ENCODE measurements at places on chromosomes 6 and 20. TPM values are rescaled to one million over a fixed set of nuclear protein-coding genes. Genes with fewer than 3 reads are reported as not detected.

GRCh38 chr6:122640366-122640765 lies 30.2 kb downstream of the PKIB start:
- no peak for DNase-seq

GRCh38 chr20:11891776-11892545 lies 25.7 kb upstream of the BTBD3 start:
- DNase-seq: peak; percentile 55

- DNase-seq: peak; percentile 71
Measured at GRCh38 chr6:131949909-131950766, 1.0 kb downstream of the CCN2 start.

DNA sequence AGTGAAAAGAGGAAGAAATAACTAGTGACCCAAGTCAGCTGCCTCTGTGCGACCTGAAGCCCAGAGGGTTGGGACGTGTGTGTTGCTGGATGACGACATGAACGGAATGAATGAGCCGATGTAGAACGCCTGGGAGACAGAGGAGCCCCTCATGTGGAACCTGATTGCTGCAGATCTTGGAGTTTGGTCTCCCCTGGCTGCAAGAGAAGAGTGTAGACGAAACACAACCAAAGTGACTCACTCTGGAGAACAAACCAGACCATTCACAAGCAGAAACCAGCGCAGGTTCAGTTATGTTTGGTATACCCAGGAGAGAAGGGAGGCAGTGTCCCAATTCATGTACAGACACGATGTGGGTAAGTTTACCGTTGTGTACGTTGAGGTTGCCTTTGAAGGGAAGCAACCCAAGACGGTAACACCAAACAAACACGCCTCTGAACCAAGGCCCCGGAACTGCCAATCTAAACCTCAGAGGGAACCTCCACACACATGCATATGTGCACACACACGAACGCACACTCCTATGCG lies 265.9 kb downstream of the BMP7 start:
- DNase-seq: no peak

Gene C6orf132
- polyA plus RNA-seq: 16.7 TPM

DNA sequence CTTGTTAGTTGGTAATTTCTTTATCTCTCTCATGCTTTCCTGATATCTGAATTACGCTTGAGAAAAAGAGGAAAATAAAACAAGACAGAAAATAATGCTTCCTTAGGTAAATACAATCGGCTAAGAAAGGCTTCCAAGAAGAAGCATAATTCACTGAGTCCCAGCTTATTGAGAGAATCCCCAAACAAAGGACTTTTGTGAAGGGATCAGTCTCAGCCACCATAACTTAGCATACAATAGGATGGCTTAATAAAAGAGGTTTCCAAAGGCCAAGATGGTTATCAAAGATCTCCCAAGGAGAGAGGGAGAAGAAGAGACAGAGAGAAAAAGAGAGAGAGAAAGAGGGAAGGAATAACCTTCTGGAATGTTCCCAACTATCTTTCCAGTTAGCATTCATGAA lies 46.0 kb upstream of the SALL4 start:
- no peak for DNase-seq

DNA sequence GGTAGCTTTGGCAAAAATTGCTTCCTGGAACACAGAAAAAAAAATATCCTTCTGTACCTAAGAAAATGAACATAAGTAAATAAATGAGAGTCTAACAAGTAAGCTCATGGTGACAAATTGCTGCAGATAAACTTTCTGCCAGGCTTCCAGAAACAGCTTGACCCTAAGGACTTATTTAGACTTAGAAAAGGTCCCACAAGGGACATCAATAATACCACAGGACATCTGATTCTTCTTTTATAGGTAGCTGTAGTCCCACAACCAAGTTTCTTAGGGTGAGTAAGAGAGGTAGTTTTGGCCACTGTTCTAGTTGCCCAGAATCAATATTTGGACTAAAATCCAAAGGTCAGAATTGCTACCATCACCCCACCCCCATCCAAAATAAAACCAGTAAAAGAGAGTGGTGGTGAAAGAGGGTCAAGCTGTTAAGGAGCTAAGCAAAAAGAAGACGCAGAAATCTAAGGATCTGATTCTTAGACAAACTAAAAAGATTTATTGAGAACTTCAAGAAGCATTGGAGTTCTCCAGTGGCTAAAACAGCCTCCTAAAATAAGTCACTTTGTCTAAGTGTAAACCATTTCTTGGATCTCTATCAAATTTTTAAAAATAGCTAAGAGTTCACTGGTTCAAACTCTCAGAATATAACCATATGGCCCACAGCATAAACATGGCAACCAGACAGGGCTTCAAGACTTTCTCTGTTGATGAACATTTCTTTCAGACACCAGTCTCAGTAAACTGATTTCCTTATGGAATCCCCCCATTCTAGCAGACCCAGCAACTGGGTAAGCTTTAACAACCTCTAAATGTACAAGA lies 180.6 kb downstream of the PTPRK start:
- no peak for DNase-seq

- DNase-seq: peak; percentile 67
Measured at GRCh38 chr6:27311806-27312145, 297 bp downstream of the POM121L2 start.

DNA sequence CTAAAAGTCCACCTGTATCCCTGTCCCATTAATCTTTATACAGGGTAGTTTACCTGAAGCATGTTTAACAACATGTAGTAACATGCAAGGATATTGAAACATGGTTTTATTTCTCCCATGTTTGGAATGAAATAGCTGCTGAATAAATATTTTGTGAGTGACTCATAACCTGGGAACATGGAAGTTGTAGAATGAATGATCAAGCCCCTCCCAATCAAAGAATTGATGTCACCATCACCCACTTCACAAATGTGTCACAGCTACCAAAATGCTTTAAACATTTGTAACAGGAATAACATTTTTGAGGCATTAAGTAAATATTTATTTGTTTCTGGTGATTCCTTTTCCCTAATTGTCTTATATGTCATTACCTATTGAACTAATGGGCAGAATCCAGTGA lies 58.9 kb upstream of the TNFAIP3 start:
- DNase-seq: no peak

Gene TMC2
- polyA plus RNA-seq: 0.02 TPM

Gene ZNF311
- 1.1 TPM for polyA plus RNA-seq

- DNase-seq: no peak
Measured at GRCh38 chr6:28337121-28337520, 1.2 kb upstream of the ZSCAN31 start.

DNA sequence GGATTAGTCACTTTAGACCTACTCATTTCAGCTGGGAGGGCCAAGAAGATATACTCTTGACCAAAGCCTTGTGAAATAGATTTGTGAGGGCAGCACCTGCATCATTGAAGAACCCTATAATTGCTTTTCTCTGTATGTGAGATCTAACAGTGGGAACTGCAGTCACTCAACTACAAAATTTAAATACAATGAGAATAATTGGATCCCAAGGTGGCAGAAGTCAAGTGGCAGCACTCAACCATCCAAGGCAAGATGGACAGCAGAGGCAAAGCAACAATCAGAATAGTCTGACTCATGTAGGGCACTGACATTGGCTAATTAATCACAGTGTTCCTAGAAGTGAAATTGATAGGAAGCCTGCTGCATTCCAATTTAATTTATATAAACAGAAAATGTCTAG lies 8.9 kb upstream of the NKAIN2 start:
- DNase-seq: no peak

Gene FRS3
- 6.6 TPM for polyA plus RNA-seq

DNA sequence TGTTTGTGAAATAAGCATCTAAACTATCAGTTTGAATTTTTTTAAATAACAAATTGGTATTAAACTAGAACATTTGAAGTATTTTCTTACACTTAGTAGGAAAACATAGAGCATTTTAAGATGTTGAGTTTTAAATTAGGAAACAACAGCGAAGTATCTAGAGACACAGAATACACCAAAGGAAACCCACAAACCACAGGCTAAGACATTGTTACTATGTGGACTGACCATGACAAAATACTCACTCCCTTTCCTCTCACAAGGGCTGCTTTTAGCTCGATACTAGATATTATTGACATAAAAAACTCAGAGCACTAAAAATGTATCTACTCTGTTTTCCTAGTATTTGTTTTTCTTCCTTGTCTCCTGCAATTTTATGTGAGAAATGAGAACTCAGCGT lies 266.0 kb upstream of the CITED2 start:
- DNase-seq: no peak

DNA sequence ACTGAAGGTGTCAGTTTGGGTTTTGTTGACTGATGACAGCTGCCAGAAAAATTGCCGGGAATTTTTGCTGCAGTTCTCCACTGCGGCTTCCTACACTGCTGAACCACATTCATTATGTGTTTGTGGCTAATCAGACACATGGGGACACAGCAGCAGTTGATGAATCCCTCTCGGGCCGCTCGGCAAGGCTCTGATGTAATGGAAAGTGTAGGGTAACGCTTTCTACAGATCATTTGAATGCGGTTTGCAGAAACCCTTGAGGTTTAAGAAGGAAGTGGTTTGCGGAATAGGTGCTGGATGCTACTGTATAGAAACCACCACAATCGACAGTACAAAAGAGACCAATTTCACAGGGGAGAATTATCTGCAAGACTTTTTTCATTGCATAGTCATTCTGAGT lies 138.7 kb upstream of the SASH1 start:
- no peak for DNase-seq

DNA sequence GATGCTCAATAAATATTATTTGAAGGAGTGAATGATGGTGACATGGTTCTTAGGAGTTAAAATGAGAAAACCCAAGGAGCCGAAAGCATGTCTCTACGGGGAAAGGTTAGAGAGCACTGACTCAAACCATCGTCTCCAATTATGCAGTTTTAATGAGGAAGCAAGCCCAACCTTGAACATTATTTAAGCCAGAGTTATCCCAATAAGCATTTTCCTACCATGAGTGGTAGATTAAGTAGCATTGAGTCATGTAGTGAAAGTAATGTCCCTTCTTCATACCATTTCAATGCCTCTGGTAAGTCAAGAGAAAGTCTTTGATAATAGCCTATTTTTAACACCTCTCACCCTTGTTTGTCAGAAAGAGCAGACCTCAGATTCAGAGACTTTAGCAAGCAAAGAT lies 13.5 kb downstream of the TSHZ2 start:
- DNase-seq: no peak

DNA sequence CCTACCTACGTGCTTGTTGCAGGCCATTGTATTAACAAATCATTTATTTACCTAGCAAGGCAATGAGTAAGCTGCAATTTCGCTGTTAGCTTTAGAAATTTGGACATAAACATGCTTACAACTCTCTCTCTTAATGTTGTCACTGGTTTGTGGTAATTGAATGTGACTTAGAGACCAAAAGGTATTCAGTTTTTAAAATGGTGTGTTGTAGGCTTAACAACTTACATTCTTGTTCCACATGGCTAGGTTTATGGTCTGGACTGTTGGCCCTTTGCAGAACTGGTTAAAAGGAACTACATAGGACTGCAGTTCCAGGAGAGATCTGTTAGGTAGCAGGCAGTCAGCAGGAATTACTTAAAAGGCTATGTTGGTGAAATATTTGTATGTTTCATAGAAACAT lies 10.3 kb upstream of the CTAGE9 start:
- no peak for DNase-seq

DNA sequence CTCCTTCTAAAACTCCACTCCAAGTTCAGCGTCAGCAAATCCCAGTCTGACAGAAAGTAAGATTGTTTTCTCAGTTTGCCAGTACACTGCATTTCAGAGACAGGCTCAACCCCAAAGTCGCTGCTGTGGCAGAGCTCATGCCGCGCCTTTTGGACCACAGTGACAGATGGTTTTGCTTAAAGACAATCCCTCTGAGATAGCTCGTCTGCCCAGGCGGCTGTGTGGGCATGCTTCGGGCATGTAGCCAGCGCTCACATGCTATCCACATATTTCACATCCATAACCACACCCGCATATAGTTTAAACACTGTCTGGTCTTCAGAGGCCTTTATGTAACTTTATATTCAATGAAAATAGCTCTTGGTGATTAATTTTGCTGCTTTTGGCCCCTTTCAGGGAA lies 14.7 kb upstream of the PXDC1 start:
- DNase-seq: no peak

GRCh38 chr6:132763269-132763668 lies 5.6 kb upstream of the VNN2 start:
- DNase-seq: no peak

Gene PBOV1
- not detected for polyA plus RNA-seq

- DNase-seq: no peak
Measured at GRCh38 chr6:94133106-94133505, 713.7 kb upstream of the EPHA7 start.

Gene OLIG3
- polyA plus RNA-seq: 0.07 TPM

Gene GTSF1L
- polyA plus RNA-seq: not detected

GRCh38 chr20:58503668-58504067 lies 11.5 kb downstream of the APCDD1L start:
- no peak for DNase-seq

DNA sequence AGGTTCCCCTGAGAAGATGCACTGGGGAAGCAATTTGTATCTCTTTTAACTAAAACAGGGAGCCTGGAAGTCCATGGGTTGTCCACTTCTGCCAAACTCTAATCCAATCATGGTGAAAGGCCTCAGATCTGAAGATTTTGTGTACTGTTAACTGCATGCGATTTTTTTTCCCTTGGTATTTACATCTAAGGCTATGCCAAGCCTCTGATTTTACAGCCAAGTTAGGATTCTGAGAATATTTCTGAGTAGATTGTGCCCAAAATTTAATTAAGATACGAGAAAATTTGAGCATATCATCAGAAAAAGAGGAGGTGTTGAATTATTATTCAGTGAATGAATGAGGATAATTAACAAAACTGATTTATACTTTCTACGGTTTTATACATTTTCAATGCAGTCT lies 34.0 kb downstream of the BTBD3 start:
- DNase-seq: no peak

Gene MYT1
- 0.76 TPM for polyA plus RNA-seq

Gene PARD6B
- 3.1 TPM for polyA plus RNA-seq

DNA sequence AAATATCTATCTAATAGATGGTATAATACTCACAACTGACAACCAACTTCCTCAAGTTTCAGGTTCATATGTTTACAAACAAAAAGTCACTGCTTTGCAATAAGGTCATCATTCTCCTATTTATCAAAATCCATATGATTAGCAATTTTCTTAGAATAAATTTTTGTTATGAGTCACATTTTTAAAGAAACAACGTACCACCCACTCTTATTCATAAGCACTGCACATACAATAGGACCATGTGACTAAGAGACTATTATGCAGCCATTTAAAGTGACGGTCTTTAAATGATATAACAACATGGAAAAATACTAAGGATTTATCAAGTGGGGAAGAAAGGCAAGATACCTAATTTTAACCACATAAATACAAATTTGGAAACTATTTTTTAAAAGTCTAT lies 40.0 kb downstream of the REPS1 start:
- no peak for DNase-seq

- DNase-seq: no peak
Measured at GRCh38 chr6:46288835-46289234, 118.1 kb upstream of the ENPP5 start.

GRCh38 chr20:32509639-32510066 lies 75.5 kb downstream of the NOL4L start:
- DNase-seq: no peak

Gene PRICKLE4
- 2.7 TPM for polyA plus RNA-seq

Gene CDH4
- 0.27 TPM for polyA plus RNA-seq

- no peak for DNase-seq
Measured at GRCh38 chr20:54793291-54793992, 318.0 kb downstream of the DOK5 start.
